ENCODE measurements at places on chromosomes 16 and 17.
A peak's percentile ranks its signal among the peaks of the same experiment; 100 is the strongest.

- no peak for DNase-seq
These were observed 48.2 kb downstream of the IGF2BP1 start for GRCh38 chr17:49045376-49045775.

DNA sequence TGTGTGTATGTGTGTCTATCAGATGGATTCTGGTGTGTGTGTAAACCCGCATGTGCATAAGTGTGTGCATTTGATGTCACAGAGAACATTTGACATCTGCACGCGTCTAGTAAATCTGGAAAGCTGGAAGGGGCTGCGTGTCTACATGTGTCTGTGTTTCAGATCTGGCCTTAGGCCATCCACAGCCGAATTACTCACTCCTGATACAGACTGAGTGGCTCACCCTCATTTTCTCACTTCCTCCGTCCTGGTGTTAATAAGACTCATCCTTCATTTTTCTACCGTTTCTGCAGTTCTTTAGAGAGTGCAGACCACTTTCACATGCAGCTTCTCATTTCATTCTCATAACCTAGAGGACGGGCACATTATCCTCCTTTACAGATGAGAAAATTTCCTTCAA is 491.6 kb downstream of the CDH13 start:
- peak; percentile 81 for DNase-seq

- no peak for DNase-seq
These were observed 44.3 kb upstream of the ENPP7 start for GRCh38 chr17:79686476-79686875.

GRCh38 chr17:74645010-74645409 is 21.5 kb upstream of the CD300E start:
- no peak for DNase-seq

DNA sequence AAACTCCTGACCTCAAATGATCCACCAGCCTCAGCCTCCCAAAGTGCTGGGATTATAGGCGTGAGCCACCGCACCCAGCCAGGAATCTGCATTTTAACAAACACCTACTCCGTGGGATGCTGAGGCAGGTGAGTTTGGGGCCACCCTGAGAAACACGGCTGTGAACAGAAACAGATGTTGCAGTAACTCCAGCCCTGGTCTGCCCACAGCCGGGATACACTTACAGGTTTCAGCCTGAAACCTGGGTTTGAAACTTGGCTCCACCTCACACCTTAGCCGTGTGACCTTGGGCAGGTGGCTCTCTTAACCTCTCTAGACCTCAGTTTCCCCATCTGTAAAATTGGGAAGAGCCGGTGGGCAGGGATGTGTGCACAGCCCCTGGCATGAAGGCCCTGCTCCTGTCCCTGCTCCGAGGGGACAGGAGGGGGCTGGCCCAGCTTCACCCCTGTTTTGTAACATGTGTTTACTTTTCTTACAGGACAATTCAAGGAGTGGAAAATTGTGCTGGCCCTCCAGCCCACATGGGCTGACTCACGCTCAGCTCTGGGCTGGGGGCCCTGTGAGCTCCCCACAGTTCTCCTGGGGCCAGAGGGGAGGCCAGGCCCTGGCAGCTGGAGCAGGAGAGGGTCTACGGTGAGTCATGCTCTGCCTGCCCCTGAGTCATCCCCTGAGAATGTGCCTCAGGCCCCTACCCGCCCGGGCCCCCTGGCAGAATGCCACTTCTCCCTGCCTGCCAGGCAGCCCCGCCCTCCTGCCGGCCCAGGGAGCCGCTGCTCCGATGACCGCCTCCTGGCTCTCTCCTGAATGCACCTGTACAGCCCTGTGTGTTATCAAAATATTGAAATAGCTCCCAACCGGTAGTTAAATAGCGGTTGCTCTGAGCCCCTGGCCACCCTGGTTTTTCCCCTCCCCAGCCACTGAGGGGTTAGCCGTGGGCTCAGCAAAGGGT is 7.7 kb upstream of the PPL start:
- peak; percentile 98 for DNase-seq

- no peak for DNase-seq
These were observed 75.5 kb downstream of the ZNF423 start for GRCh38 chr16:49780433-49780832.

- no peak for DNase-seq
These were observed 48.0 kb downstream of the GLG1 start for GRCh38 chr16:74558873-74559272.

DNA sequence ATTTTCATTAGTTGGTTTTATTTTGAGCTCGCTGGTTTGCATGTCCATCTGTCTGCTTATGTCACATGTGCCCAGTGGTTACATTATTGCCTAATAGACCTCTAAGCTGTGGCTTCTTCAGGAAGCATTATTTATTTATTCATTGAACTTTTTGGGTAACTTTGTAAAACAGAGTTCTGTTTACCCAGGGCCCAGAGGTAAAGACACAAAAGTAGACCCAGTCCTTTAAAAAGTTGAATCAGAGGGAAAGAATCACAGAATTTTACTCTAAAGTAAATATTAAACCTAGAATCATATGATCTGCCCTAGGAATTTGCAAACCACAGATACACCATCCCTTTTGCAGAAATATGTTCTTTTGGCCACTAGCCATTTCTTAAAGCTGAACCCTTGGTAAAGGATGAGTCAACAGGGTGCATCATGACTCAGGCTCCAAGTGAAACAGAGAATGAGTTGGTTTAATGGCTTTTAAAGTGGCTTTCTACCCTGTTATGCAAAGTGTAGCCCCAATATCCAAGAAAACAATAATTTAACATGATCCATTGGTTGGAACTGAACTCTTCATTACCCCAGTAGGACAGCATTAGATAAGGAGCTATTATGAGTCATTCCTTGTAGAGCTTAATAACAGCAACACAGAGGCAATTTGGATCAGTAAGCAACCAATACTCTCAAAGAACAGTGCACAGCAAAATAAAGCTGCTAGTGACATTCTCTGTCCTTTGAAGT is 236.3 kb downstream of the KCNJ2 start:
- peak; percentile 97 for DNase-seq

DNA sequence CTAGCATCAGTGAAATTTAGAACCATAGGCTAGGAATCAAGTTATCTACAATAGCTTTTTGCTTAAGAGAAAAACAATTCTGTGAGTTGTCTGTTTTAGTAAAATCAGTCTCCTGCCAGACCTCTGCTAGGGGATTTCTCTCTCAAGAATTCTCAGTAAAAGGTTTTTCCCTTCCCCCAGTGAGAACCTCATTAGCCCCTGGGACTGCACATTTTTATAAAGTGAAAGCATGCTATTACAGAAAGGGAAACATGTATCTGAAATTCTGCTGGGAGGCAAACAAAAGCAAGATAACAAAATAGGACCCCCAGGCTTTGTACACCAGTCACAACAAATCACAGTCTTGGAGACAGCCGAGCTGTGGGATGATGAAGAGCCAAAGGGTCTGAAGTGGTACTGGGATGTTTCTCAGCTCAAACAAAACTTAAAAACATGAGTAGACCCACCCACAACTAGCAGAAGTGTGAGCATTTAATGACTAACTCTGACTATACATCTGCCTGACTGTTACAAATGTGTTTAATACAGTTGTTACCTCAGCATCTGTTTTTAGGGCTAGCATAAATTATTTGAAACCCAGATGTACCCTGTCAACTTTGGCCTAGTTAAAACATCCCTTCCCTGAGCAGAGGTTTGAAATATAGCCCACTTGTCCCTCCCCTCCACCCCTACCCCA is 20.0 kb upstream of the GLG1 start:
- no peak for DNase-seq

DNA sequence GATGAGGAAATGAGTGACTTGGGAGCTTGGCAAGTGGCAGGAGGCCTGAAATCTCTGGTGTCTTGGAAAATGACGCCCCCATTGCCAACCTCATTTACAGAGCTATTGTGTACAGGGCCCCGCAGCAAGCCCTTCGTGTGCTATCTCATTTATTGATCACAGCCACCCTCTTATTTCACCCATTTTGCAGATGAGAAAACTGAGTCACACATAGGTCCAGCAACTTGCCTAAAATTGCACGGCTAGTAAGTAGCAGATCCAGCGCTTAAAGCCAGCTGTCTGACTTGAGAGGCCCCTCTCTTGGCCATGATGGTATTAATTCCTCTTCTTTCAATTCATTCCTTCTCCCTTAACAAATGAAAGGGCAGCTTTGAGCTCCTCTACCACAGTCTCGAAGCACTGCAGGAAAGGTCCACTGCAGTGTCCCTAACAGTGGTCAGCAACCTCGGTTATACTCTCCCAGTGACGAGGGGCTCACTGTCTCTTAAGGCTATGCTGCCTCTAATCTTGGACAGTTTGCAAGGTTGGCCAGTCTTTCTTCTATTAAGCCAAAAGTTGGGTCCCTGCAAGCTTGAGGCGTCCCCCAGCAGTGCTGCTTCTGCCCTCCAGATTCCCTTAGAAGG is 162.2 kb downstream of the COPRS start:
- no peak for DNase-seq

- DNase-seq: no peak
These were observed 390.4 kb downstream of the SOX9 start for GRCh38 chr17:72511242-72511641.

GRCh38 chr17:69679829-69680228 is 265.3 kb downstream of the MAP2K6 start:
- DNase-seq: no peak

- no peak for DNase-seq
These were observed 11.9 kb downstream of the KRT32 start for GRCh38 chr17:41455236-41455635.

DNA sequence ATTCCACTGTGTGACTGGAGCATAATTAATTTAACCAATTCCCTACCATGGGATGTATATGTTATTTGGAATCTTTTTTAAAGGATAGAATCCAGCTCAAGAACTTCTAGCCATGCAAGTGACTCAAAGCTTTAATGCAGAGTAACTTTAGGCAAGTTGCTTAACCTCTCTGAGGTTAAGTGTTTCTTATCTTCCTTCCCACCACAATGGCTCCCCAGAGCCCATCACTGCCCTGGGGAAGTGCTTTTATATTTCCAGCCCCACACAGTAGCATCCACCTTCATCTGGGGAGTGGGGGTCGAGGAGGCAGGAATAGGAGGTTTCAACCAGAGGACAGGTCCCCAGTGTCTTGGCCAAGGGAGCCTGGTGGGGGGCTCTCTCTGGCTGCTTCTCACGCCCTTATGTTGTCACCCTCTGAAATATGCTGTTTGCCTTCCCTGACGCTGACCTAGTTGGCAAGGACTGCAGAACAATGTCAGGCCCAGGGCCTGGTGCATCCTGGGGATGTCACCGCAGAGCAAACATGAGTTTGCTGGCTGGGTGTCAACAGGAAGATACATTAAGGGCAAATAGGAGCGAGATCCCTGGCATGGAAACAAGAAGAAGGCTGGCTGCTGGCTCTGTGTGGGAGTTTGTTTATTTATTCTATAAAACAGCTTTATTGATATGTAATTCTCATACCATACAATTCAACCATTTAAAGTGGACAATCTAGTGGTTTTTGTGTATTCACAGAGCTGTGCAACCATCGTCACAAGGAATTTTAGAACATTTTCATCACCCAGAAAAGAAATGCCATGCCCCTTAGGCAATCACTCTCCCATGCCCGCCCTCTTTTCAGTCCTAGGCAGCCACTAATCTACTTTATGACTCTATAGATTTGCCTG is 46.6 kb upstream of the WSB1 start:
- DNase-seq: peak; percentile 5

DNA sequence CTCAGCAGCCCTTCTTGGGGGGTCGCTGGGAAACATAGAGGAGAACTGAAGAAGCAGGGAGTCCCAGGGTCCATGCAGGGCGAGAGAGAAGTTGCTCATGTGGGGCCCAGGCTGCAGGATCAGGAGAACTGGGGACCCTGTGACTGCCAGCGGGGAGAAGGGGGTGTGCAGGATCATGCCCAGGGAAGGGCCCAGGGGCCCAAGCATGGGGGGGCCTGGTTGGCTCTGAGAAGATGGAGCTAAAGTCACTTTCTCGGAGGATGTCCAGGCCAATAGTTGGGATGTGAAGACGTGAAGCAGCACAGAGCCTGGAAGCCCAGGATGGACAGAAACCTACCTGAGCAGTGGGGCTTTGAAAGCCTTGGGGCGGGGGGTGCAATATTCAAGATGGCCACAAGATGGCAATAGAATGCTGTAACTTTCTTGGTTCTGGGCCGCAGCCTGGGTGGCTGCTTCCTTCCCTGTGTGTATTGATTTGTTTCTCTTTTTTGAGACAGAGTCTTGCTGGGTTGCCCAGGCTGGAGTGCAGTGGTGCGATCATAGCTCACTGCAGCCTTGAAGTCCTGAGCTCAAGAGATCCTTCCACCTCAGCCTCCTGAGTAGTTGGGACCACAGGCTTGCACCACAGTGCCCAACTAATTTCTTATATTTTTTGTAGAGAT is 3.4 kb downstream of the STH start:
- peak; percentile 55 for DNase-seq

DNA sequence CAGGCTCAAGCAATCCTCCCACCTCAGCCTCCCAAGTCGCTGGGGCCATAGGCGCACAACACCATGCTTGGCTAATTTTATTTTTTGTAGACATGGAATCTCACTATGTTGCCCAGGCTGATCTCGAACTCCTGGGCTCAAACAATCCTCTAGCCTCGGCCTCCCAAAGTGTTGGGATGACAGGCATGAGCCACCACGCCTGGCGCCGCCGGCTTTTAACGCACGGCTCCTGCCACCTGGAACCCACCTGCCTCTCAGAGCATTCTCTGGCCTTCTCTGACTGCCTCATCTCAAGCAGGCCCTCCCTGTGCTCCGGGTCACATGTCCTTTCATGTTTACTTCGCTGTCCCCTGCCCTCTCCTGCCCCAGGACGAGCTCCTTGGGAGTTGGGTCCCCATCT is 10.3 kb downstream of the CASKIN1 start:
- DNase-seq: no peak

- no peak for DNase-seq
These were observed 6.2 kb upstream of the NOTUM start for GRCh38 chr17:81967244-81967532.

GRCh38 chr16:8660841-8661301 is 13.5 kb upstream of the ABAT start:
- DNase-seq: peak; percentile 56

DNA sequence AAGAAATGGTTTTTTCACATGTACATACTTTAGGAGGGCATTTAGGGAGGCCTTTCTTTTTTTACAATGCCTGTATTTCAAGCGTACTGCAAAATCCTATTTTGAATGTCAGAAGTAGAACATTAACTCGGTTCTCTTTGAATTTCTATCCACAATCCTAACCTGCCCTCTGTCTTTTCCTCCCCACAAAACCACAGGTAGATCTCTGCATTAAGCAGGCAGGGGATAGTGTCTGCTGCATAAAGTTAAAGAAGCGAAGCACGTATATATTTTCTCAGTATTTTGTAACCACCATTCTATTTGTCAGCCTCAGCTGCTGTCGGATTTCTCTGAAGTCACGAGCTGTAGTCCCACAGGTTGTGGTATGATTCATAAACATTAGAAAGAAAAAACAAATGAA is 137.5 kb downstream of the SHISA6 start:
- no peak for DNase-seq

- no peak for DNase-seq
These were observed 5.4 kb upstream of the ZNF267 start for GRCh38 chr16:31868164-31868563.

- no peak for DNase-seq
These were observed 8.2 kb downstream of the RNF166 start for GRCh38 chr16:88697831-88698615.

DNA sequence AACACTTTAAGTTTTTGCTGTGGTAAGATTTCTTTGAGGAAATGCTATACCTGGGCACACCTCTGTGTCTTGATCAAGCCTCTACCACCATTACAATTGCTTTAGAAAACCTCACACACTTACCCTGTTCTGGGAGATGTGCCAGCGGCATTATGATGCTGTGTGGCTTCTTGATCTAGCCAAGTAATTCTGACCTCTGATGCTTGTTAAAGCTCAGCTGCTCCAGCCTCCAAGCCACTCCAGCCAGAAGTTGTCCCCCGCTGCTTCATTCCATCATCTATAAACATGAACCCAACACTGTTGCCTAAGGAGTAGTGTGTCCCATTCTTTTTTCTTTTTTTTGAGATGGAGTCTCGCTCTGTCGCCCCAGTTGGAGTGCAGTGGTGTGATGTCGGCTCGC is 60.1 kb downstream of the CYLD start:
- DNase-seq: peak; percentile 17
